ENCODE measurements at places on chromosomes 1 and 21.

- no peak for DNase-seq
Observed at GRCh38 chr1:3350506-3351261, 103.8 kb upstream of the ARHGEF16 start.

- DNase-seq: no peak
Observed at GRCh38 chr21:40049031-40049930, 182.0 kb downstream of the PCP4 start.

DNA sequence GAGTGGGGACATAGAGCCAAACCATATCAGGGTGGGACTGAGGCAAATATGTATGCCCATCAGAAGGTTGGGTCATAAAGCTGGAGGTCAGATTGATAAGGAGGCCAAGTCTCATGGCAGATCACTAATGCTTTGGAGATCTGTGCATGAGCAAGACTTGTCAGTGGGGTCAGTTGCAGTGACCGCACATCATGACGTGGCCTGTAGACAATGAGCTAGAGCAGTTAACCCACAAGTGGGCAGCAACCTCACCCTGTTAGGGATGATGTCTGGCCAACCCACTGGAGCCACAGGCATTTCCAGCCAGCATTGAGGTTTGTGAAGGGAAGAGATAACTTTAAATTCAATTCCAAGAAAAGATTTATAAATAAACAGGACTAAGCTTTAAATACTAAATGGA, 66.7 kb downstream of the XCL1 start:
- no peak for DNase-seq

- no peak for DNase-seq
Observed at GRCh38 chr1:8541961-8542521, 224.1 kb downstream of the SLC45A1 start.

DNA sequence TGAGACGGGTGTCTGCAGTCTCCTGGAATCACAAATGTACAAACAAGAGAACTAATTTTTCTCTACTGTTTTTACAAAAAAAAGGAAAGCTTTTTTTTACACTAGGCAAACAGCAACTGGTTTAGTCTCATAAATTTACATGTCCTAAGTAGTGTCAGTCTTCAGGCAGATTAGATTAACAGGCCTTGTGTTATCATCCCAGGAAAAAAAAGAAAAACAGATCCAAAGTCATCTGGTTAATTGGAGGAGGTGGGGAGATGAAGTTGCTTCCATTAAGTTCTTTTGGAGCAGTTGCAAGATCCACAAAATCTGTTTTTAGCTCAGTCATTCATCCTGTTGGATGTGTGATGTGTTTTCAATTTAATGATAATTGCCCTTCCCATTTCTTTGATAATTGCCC, 363.5 kb upstream of the ADGRL2 start:
- DNase-seq: no peak

DNA sequence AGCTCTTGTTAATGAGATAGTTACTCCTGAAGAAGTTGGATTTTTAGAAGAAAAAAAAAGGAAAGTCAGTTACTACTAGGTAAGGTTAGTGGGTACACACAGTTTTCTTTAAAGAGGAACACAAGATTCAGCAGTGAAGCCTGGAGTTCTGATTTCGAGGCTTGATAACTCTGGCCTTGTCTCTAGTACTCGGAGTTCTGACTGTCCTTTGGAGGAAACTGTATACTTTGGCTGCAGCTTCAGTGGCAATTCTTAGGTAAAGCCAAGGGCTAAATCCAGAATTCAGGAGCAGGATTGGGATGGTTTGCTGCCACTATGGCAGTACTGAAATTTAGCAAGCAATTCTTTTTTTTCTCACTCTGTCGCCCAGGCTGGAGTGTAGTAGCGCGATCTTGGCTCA, 9.2 kb downstream of the ACADM start:
- DNase-seq: no peak

DNA sequence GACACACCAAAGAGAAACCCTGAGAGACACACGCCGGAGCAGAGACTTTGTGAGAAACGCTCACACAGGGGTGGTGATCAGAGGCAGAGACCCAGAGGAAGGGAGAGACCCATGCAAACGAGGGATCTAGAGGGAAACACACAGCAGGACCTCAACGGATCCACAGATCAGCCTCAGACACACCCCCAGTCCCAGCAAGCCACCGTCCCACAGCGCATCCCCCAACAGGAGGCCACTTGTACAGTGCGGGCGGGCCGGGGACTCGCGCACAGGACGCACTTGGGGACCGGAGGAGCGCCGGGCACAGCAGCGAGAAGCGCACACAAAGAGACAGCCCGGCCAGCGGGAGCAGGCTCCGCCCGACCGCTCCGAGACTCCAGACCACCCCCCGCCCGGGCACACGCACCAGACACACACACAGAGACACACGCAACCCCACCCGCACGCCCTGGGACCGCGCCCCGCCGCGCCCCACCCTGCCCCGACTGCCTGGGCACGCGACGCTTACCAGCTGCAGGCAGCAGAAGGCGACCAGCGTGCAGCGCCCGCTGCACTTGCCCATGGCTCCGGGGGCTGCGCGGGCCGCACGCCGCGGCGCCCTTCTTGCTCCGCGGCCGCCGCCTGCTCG, 587 bp downstream of the NKAIN1 start:
- no peak for DNase-seq

- no peak for DNase-seq
Observed at GRCh38 chr1:205584732-205585131, 47.1 kb downstream of the ELK4 start.

- no peak for DNase-seq
Observed at GRCh38 chr1:30569384-30569783, 154.0 kb downstream of the MATN1 start.

- DNase-seq: peak; percentile 29
Observed at GRCh38 chr1:85576642-85577418, 3.7 kb upstream of the CCN1 start.

DNA sequence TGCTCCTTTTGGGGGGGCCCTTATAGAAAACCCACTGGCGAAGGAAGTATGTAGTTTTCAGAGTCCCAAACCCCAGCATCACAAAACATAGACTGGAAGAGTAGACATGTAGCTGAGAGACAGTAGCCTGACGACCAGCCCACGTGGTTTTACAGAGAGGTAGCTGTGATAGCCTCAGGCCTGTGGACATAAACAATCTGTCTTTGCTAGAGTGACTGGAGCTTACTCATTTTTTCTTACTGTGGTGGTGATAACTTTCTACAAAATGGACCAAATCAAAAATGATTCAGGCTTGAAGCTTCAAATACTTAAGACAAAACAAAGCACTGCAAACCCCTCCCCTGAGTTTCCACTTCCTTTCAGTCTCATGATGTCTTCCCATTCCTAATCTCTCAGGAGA, 497.0 kb downstream of the RWDD3 start:
- DNase-seq: no peak

DNA sequence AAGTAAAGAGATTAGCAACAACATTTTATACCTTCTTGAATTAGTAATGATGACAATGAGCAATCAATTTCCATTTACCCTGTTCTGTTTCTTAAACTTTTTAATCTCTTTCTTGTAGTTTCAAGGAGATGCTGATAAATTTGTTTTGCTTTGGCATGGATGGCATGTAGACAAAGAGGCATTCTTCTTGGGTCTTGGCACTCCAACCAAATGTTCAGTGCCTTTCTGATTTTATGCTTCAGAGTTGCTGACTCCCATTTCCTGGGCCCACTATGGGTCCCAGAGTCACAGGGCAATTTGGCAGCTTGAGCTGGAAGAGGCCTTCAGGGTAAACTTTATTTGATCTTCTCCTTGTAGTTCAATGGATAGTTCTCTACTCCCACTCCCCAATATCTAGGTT, 42.1 kb upstream of the OSBPL9 start:
- no peak for DNase-seq

DNA sequence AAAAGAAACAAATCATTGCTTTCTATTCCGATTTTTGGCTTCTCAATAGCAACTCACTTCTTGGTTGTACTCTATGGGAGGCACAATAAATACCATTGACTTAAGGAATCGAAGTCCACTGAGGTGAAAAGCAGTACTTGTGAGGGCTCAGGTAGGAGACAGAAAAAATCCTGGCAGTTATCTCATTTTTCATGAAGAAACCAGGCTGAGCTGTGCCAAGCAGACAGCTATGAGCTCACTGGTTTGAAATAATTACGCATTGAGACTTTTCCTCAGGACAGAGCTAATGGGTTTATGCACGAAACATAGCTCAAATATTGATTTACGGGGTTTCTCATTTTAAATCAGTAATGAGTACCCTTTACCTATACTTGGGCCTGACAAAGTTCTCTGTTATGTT, 18.5 kb downstream of the COLGALT2 start:
- DNase-seq: no peak

GRCh38 chr1:210397252-210397651, 68.5 kb downstream of the HHAT start:
- DNase-seq: no peak

DNA sequence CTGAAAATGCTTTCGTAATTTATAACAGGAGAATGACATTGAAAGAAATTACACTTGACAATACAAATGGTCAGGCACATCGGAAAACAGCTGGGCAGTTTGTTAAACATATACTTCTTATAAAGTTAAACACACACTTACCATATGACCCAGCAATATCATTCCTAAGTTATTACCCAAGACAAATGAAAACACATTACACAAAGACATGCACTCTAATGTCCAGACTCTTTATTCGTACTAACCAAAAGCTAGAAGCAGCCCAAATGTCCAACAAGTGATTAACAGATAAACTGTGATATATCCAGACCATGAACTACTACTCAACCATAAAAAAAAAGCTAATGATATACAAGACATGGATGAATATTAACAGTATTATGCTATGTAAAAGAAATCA, 8.5 kb downstream of the AKT3 start:
- no peak for DNase-seq

DNA sequence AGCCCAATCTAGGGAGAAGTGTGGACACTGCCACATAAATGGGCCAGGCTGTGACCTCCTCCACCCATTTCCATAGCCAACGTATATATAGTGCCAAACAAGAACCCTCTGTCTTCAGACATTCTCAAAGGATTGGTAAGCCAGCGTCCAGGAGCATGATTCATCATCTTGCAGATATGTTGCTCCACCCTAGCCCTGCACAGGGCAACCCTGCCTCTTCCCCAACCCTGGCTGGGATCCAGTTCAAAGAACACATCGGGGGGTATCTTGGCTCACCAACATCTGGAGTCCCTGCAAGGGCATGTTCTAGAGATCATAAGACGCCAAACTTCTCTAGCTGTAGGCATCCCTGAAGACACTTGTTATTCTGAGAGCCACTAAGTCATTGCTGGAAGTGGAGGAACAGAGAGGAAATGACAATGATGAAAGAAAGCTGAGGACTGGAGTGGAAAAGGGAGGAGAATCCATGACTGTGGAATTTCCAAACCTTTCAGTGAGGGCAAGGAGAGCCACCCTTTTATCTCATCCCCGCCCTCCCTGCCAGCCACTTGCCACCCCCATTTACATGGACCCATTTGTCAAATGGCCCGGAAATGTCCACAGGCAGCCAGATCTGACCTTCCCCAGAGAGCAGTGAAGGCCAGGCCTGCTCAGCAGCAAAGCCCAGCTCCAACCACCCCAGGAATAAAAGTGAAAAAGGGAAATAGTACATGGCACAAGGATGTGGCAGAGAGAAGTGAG, 144.1 kb upstream of the CTTNBP2NL start:
- DNase-seq: no peak

GRCh38 chr1:52598729-52599128, 3.4 kb upstream of the GPX7 start:
- no peak for DNase-seq

DNA sequence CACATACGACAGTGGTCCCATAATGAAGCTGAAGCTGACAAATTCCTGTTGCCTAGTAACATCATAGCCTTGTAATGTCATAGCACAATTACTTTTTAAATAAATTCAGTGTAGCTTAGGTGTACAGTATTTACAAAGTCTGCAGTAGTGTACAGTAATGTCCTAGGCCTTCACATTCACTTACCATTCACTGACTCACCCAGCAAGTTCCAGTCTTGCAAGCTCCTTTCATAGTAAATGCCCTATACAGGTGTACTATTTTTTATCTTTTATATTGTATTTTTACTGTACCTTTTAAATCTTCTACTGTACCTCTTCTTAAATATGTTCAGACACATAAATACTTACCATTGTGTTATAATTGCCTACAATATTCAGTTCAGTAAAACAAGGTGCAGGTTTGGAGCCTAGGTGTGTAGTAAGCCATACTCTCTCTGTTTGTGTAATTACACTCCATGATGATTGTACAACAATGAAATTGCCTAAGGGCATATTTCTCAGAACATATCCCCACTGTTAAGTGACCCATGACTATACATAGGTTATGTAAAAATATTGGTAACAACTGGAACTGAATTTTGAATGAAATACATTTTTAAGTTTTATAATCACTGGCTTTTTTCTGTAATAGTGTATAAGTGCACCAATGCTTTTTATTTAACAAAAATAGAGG, 33.5 kb upstream of the ADAM30 start:
- DNase-seq: no peak

- no peak for DNase-seq
Observed at GRCh38 chr1:2460203-2460602, 15.9 kb upstream of the PLCH2 start.

DNA sequence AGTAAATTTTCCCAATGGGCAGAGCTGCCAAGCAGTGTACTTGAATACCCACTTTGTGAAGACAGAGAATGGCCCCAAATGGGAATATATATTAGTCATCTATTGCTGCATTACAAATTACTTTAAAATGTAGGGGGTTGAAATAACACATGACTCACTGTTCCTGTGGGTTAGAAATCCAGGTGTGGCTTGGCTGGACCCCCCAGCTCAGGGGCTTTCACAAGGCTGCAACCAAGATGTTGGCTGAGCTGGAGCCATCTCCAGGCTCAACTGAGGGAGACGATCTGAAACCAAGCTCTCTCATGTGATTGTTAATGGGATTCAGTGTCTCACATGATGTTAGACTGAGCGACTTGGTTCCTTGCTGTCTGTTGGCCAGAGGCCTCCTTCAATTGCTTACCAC, 33.4 kb upstream of the ARHGAP29 start:
- no peak for DNase-seq

DNA sequence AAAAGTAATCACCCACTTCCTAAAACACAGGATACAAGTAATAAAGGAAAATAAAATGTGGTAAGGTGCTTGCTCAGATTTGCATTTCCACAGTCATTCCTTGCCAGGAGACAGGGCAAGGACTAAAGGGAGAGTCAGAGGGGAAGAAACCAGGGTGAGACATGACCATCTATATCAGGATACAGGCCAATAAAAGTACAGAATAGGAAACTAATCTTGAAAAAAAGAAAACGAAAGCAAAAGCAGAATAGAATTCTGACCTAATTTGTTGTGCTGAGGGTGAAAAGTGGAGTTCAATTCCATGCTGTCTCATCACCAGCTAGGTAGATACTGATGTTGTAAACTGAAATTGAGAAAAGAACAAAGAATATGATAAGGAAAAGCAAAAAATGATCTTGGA, 27.3 kb downstream of the JMJD4 start:
- no peak for DNase-seq

GRCh38 chr1:245094092-245094491, 60.7 kb upstream of the KIF26B start:
- DNase-seq: no peak
